ENCODE measurements at places on chromosomes 16 and 17.

DNA sequence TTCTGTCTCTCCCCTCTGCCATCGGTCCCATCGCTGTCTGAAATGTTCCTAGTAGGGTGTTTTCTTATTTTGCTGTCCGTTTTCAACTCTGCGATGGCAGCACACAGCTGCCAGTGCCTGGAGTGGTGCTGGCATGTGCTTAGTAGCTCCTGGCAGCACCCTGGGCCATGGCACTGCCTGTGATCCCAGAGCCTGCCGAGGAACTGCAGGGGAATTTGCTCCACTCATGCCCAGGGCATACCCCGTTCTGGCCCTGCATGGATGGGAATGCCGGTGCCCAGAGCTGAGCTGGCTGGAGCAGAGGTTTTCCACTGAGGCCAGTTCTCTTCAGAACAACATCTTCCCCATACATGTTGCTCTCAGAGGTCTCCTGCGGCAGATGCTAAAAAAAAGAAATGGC lies 43.1 kb downstream of the GPT2 start:
- DNase-seq: no peak

GRCh38 chr16:13298666-13299065 lies 397.3 kb downstream of the SHISA9 start:
- no peak for DNase-seq

GRCh38 chr16:88901718-88902337 lies 35.4 kb upstream of the PABPN1L start:
- DNase-seq: no peak

- no peak for DNase-seq
Measured at GRCh38 chr17:42078396-42079043, 19.8 kb downstream of the ZNF385C start.

DNA sequence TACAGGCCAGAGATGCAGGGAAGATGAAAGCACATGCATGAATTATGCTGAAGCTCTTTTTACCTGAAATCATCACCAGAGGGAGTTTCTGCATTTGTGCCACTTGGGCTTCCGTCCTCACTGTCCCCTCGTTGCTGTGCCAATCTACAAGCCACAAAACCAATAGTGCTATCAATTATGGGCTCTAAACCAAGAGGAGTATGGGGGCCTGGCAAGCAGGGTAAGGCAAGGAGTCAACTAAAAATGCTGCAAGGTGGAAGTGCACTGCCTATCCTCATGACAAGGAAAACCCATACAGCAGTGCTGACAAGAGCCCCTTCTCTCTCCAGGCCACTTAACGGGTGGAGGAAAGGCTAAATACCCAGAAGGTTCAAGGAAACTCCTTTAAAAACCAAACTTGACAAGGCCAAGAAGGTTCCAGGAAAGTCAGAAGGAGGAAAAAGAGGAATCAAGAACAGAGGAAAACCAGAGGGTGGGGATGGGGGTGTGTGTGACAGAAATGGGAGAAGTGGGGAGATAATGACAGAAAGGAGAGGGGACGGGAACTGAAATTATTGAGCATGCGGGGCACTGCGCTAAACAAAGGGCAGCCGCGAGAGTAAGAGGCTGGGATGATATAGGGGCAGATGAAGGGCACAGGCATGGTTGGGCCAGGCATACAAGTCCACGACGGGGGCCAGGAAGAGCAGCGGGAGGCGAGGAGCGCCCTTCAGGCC lies 674 bp downstream of the C17orf75 start:
- peak; percentile 20 for DNase-seq

DNA sequence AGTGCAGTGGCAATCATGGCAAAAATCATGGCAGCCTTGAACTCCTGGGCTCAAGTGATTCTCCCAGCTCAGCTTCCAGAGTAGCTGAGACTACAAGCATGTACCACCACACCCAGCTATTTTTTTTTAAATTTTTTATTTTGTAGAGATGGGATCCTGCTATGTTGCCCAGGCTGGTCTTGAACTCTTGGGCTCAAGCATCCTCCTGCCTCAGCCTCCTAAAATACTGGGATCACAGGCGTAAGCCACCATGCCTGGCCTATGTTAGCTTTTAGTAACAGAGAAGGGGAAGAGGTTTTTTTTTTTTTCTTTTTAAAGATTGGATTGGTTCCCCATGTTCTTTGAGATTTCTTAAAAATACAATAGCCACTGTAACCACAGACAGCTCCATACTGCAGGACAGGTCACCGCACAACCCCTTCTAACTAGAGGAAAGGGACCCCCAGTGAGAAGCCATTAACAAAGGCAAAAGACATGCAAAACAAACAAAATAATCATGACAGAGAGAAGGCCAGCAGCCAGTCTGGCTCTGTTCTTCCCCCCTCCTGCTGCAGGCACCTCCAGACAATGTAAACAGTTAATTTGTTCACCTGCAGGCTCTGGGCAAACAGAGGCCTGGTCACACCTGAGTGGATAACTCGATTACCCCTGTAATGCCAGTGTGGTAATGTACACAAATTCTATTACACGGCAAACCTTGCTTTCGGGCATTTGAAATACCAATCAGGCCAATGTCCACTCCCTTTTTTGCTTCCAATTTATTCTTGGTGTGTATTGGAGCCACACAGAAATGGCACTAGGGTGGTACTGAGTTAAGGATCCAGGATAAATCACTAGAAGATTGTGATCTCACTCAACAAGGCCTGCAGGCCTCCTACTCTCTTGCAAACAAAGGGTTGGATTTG lies 52.9 kb downstream of the SNX11 start:
- DNase-seq: no peak

GRCh38 chr16:31403590-31404352 lies 10.6 kb downstream of the ITGAD start:
- DNase-seq: no peak

DNA sequence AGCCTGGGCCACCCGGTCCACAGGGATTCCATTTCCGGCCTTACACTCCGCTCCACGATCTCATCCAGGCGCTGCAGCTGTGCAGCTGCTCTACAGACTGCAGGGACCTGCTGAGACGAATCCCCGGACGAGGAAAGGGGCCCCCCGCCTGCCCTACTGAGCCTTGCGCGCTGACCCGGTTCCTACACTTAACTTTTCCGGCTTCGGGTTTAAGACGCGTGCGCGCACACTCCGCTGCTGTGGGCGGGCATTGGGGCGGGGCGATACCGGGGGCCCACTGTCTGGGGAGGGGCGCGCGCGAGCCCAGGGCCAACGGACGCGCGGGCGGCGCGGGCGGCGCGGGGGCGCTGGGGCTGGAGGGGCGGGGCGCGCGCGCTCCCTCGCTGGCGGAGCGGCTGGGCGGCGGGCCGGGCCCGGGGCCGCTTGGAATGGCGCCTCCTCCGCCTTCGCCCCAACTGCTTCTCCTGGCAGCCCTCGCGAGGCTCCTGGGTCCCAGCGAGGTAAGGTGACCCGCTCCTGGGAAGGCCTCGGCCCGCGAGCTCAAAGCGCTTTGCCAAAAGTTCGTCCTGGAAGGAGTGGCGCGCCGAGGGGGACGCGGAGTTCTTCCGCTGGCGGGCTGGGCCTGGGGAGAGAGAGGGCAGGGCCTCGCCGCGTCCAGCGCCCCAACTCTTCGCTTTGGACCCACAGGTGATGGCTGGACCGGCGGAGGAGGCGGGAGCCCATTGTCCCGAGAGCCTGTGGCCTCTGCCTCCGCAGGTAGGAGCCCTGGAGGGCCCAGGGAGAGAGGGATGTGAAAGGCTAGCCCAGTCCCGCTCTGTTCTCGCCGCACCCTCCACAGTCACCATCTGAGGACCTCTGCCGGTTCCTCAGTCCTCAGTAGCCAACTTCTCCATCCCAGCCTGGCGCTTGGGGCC lies at the start of gene TP53I13:
TSS of gene TP53I13 (plus strand) at position 371 of the 914 bp plus-strand sequence. CDS start at position 429, 58 bp downstream.
- peak; percentile 90 for DNase-seq

- DNase-seq: no peak
Measured at GRCh38 chr17:7509937-7510336, 25.8 kb downstream of the POLR2A start.

All from GM06990 (cell line).